ENCODE measurements at places on chromosomes 12 and 14. TPM values are rescaled to one million over a fixed set of nuclear protein-coding genes. Genes with fewer than 3 reads are reported as not detected.

Gene STYK1
- total RNA-seq, result 11.4 TPM

DNA sequence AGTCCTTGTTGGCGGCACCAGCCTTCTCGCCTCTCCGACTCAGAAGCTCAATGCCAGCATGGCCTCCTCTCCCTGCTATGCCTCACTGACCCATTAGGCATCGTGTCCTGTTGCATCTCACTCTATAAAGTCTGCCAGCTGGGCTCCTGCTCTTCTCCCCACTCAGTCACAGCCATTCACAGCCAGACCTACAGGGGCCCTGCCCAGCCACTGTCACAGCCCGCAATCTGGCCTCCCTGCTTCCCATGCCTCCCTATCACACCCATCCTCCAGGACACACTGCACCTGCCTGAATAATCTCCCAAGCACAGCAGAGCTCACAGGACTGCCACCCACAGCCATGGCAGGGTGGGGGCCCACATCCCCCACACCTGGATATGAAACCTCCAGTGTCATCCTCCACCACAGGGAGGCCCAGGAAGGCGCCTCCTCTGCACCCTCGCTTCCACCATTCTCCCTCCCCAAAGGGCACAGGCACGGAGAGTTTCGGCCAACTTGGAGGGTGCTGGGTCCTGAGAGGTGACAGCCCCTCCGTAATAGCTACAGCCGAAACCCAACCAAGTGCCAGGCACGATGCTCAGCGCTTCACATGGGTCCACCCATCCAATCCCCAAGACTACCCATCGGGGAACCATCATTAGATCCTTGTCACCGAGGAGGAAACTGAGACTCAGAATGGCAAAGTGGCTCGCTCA lies 370.3 kb downstream of the BCL11B start:
- DNase-seq, result no peak

- DNase-seq, result no peak
Observed at GRCh38 chr14:49944501-49944900, 51.6 kb downstream of the ARF6 start.

DNA sequence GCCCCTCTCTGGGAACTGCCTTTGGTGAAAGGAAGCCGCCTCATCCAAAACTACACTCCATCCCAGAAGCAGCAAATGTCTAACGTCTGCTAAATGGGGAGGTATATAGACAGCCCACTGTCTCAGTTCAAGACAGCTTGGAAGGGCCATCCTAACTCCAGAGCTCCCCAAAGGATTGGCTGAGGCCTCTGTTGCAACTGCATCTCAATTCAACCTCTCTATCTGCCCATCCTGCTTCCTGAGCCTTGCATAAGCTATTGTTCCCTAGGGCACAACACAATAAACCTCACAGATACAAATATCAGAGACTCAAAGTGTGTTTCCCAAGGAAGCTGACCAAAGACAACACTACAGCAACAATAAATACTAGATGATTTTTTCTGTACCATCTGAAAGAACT lies 495.2 kb upstream of the SOX5 start:
- DNase-seq, result no peak

Data from endothelial cell (in vitro differentiated cells).